ENCODE measurements at places on chromosomes 6 and 20.

DNA sequence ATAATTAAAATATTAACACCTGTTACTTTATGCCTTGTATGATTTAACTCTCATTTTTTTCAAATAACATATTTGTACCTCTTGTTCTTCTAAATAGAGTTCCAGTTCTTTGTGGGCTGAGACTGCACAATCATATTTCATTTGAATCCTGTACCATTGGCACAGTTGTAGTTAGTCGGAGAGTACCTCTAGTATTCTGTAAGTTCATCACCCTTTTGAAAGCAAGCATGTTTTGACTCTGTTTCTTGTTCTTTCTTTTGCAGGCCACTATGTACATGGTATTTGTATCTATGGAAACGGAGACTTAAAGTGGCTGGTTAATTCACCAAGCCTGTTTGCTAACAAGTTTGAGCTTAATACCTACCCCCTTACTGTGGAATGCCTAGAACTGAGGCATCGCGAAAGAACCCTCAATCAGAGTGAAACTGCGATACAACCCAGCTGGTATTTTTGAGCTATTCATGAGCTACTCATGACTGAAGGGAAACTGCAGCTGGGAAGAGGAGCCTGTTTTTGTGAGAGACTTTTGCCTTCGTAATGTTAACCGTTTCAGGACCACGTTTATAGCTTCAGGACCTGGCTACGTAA, 68.2 kb downstream of the C6orf52 start:
- DNase-seq = no peak

GRCh38 chr6:165891320-165891719, 228.3 kb upstream of the PDE10A start:
- DNase-seq = no peak

DNA sequence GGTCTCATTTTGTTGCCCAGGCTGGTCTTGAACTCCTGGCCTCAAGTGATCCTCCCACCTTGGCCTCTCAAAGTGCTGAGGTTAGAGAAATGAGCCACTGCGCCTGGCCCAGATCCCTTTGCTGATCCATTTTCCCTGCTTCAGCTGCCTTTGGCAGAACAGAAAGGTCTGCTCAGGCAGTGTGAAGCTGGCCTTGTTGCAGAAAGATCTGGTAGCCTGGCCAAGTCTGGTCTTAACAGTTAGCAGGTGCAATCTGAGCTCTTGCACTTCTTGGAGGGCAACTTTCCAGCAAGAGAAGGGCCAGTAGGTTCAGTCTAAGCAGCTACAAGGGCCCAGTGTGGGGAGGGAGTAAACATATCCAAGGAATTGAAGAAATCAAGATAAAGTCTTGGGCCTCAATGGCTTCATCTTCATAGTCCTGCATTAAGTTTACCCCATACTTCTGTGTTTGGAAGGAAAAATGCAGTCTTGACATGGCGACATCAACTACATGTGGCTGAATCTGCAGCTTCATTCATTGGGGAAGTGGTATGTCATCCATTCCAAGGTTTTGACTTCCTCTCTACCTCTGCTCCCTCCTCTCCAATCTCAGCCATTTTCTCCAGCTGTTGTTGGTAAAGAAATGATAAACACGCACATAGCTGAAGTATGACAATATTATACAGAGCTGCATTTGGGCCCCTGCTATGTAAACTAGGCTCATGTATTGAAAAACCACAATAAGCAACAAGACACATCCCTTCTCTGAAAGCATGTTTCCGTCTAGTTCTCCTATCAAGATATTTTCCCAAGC, 39.0 kb upstream of the NEDD9 start:
- no peak for DNase-seq

DNA sequence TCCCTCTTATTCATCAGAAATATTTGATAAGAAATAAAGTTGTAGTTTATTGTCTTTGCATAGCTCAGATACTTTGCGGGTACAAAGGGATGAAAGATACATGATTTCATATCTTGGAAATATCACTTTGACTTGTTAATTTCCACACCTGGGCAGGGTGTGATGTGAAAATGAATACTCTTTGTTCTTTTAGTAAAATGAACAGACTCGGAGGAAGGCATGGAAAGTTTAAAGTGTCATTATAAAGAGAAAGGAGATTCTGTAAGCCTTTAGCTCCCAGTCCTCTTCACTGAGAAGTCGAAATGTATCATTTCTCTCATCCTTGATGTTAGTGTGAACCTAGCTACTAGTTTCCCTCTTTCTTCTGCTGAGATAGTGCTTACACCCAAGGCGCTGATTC, 36.7 kb upstream of the AKIRIN2 start:
- DNase-seq = no peak

DNA sequence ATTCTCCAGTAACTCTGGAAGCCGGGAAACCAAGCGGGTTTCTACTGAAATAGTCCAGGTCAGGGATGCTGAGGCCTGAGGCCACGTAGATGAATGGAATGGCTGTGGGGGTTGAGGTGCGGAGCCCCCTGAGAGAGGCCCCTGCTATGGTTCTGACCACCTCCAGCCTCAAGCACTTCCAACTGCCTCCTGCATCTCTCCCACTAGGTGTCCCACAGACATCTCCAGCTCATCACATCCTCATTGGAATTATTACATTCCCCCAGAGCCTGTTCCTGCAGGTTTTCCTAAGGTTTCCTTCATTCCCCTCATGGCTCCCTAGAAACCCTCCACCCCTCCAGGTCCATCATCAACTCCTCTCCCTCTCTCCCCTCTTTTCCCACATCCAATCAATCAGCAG, 48.7 kb downstream of the UNC5CL start:
- no peak for DNase-seq

GRCh38 chr6:107811591-107812218, 12.4 kb downstream of the SCML4 start:
- DNase-seq = no peak

- DNase-seq = no peak
Observed at GRCh38 chr6:118218156-118218555, 311.1 kb downstream of the SLC35F1 start.

- no peak for DNase-seq
Observed at GRCh38 chr6:112086744-112087135, 542 bp downstream of the TUBE1 start.

DNA sequence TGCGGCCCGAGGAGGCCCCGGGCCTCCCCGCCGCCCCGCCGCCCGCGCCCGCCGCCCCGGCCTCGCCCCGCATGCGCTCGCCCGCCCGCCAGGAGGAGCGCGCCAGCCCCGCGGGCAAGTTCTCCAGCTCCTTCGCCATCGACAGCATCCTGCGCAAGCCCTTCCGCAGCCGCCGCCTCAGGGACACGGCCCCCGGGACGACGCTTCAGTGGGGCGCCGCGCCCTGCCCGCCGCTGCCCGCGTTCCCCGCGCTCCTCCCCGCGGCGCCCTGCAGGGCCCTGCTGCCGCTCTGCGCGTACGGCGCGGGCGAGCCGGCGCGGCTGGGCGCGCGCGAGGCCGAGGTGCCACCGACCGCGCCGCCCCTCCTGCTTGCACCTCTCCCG, 1.5 kb downstream of the FOXQ1 start:
- no peak for DNase-seq

- no peak for DNase-seq
Observed at GRCh38 chr6:40328386-40328985, 258.7 kb downstream of the LRFN2 start.

- DNase-seq = no peak
Observed at GRCh38 chr6:55047451-55048044, 126.8 kb upstream of the HCRTR2 start.

- DNase-seq = no peak
Observed at GRCh38 chr6:7145885-7146828, 38.4 kb downstream of the RREB1 start.

DNA sequence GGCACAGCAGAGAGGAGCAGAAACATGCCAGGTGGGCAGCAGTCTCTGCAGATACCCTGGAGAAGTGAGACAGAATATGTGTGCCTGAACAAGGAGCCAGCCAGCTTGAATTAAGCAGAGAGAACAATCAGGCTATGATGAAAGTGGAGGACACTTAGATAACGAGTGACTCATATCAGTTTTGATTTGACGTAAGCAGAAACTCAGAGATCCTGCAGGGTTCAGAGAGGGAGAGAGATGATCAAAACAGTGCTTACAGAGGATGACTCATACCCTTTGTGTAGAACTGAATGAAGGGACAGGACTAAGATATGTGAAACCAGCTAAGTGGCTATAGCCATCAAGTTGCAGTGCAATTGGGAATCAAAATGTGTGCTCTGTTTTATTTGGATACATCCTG, 300.7 kb downstream of the TENT5A start:
- no peak for DNase-seq

DNA sequence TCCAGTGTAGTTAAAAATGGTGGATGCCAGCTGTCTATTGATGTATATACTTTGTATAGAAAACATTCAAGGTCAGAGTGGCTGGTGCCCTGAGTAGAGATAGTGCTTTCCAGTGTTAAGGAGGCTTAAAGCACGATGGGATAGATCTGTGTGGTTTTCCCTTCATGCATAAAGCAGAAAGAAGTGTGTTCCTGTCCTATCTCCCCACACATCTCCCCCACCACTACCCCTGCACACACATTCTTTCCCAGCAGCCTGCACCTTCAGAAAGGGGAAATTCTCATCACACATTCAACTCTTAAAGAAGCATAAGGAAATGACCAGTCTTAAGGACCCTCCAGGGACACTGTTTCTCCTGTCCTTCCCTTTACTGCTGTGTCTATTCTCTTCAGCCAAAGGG, 221.7 kb upstream of the TAB2 start:
- no peak for DNase-seq

- DNase-seq = no peak
Observed at GRCh38 chr20:55094353-55094861, 619.0 kb downstream of the DOK5 start.

DNA sequence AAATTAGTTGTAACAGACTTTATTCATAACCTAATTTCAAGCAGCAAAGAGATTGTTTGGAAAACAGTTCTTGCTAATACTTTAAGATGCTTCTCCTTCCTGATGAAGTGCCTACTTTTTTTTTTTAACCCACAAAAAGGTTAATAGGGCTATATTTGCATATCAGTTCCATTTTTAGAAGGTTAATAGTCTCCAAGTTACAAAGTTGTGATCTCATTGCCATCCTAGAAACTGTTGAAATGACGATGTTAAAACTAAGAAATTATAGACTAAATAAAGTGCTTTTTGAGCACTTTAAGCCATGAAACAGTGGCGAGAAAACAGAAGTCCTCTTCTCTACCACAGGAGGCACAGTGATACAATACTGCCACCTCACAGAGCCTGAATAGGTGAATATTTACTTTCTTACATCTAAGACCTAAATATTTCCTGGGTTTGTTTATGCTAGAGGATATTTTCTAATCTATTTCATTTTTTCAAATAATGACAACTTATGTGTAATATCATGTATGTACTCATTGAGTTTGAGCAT, 5.3 kb downstream of the RNF144B start:
- DNase-seq = no peak

GRCh38 chr20:25341716-25342680, 48.6 kb downstream of the ABHD12 start:
- no peak for DNase-seq

- no peak for DNase-seq
Observed at GRCh38 chr6:7155871-7156579, 48.3 kb downstream of the RREB1 start.

DNA sequence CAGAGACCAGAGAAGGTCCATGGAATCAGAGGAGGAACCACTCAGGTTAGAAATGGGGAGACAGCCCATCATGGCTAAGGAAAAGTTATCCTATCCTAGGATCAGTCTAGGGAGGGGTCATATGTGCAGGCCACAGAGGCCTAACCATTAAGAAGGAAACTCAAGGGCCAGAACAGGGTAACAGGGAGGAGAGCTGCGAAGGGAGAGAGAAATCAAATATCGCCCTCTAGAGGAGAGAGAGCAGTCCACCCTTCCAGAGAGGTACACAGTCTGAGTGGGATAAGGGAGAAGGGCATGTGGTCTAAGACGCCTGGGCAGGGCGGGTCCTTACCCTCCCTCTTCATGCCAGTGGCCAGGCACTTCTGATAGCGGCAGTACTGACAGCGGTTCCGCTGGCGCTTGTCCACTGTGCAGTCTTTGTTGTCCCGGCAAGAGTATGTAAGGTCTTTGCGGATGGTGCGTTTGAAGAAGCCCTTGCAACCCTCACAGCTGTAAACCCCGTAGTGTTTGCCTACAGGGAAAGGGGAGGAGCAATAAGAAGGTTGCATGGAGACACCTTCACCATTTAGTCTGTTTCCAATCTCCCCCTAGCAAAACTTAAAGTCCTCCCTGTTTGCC, 2.9 kb downstream of the RXRB start:
- DNase-seq = no peak

DNA sequence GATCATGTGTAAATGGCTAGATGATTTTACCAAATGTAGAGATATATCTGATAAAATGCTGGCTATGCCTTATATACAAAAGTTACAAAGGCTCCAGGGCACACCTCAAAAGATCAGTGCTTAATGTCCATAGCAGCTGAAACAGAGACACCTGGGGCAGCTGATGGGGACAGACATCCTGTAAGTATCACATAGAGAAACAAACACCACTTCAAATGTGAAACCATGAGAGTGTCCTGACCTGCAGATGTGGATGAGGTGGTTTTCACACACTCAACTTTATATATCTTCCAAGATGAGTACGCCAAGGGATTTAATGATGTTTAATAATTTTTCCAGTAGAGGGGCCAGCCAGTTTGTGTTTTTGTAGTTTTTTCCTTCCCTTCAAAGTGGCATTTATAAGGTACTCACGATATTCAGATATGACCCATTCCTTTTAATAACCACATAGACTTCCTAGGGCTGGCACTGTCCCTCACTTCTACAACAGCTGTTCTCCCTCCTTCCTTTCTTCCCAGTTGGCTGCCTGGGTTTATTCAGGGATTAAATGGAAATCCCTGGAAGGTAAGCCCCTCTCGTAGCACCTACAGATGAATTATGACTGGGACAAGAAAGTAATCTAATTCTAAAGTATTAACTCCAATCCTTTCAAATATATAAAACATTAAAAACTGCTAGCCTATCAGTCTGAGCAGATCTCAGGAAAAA, 50.3 kb upstream of the MCM9 start:
- no peak for DNase-seq

- no peak for DNase-seq
Observed at GRCh38 chr6:44128020-44128917, 915 bp downstream of the TMEM63B start.

GRCh38 chr6:150236544-150236943, 93.7 kb downstream of the PPP1R14C start:
- DNase-seq = no peak

- DNase-seq = no peak
Observed at GRCh38 chr6:157559201-157559756, 178.3 kb downstream of the ZDHHC14 start.

All from activated effector memory CD4-positive, alpha-beta T cell treated with Interleukin-2 at 50 U/mL for 16 hours (primary cell).